ENCODE measurements at places on chromosomes 5 and 9. TPM values are rescaled to one million over a fixed set of nuclear protein-coding genes. Genes with fewer than 3 reads are reported as not detected.

GRCh38 chr9:33105959-33106358 is 29.5 kb upstream of the SMU1 start:
- DNase-seq = no peak

DNA sequence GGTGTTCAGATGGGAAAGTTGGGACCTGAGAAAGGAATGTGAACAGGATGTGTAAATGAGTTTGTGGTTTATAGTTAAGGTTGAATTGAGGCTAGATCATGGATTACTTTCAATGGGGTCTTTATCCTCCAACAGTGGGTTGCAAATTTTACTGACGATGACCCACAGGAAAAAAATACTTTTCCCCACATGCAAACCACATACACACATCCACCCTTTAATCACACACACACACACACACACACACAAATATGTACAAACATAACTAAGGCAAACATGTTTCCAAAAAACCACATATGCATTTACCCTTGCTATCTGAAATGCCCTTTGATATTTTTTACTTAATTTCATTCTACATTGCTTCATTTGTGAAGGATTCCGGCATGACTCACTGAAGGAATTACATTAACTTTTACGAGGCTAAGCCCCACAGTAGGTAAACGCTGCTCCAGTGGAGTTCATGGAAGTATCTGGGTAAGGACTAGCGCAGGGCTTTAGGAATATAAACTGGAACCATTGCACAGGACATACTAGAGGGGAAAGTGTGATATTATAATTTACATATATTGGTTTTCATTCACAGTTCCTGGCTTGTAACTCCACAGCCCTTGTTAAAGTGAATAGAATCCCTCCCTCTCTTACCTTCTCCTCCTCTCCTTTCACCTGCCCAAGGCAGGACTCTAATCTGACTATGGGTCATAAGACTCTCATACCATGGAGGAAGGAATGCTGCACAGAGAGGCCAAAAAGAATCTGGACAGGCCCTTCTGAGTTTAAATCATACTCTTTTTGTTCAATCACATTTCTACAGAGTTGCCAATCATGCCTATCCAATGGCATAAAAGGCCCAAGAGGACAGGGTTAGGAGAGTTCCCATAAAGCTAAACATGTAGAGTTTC is 8.5 kb upstream of the SPEF2 start:
- DNase-seq = no peak

DNA sequence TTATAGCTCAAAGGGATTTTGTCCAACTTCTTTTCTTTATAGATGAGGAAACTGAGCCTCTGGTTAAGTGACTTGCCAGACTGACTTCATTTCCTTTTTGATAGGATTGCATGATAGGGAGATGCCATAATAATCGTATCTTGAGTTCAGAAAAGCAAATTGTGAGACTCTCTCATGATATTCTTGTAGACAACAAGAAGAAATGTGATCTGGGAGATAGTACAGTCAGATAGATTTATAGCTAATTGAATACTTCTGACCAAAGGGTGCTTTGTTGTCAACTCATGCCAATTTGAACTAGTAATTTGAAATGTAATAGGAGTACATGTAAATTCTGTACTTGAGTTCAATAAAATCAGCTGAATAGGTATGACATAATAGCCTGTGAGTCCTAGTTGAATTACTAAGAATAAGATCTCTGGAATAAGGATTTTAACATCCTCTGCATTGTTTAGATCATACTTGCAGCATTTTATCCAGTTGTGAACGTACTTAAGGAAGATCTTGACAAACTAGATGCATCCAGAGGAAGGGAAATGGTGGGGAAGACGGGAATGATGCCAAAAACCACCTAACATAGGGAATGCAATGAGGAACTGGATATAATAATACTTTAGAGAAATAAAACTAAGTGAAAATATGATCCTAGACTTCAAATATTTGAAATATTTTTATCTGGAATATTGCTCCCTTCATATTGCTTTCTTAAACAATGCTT is 25.5 kb downstream of the CWC27 start:
- no peak for DNase-seq

GRCh38 chr9:133770076-133770777 is 32.1 kb upstream of the SARDH start:
- DNase-seq = no peak

DNA sequence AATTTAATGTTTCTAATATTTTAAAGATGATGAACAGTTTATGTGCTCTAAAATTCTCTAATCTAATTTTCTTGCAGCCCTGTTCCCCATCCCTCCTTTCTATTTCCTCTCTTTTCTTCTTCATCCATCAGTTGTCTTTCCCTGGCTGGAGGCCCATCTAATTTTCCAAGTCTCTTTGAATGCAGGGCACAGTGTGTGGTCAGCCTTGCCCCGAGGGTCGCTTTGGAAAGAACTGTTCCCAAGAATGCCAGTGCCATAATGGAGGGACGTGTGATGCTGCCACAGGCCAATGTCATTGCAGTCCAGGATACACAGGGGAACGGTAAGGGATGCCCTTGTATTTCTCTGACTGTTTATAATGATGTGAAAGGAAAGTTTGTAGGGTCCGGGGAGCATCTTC is 111.8 kb downstream of the MEGF10 start:
- no peak for DNase-seq

Gene ZNF608
- total RNA-seq = 213 TPM

Gene PAEP
- total RNA-seq = not detected

DNA sequence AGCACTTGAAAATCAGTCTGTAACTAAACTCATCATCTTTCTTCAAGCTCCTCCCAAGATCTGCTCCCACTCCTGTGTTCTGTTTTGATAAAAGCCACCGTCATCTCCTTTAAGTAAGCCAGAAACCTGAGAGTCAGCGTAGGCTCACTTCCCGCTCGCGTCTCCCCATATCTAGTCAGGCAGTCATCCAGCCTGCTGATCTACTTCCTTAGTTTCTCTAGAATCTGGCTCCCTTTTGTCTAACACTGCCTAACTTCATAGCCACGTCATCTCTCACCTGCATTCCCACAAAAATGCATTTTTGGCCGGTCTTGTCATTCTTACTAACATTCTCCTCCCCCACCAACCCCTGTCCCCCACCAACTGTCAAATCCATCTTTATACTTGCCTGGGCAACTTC is 3.0 kb upstream of the TJP2 start:
- no peak for DNase-seq

Gene CARTPT
- not detected for total RNA-seq

GRCh38 chr9:5719100-5719926 is 90.4 kb downstream of the RIC1 start:
- DNase-seq = no peak

GRCh38 chr5:151627650-151628049 is 36.5 kb upstream of the FAT2 start:
- no peak for DNase-seq

Gene GNA14
- not detected for total RNA-seq

DNA sequence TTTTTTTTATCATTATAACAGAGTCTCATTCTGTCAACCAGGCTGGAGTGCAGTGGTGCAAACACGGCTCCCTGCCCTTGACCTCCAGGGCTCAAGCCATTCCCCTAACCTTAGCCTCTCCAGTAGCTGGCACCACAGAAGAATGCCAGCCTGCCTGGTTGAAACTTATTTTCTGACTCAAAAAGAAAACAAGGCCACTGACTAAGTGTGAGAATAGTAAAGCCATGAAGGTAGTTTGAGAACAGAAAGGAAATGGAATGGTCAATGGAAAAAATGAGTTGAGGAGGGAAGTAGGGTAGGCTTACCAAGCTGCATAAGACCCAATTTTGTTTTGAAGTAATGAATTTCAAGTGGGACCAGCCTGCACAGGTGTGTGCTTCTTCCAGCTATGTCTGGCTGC is 82.8 kb upstream of the RORB start:
- DNase-seq = no peak

Gene SLC34A1
- not detected for total RNA-seq

- DNase-seq = no peak
Observed at GRCh38 chr5:106894964-106895363, 775.8 kb downstream of the EFNA5 start.

Gene FAM200C
- 25.3 TPM for total RNA-seq
